ENCODE measurements at places on chromosomes 3 and 15. TPM values are rescaled to one million over a fixed set of nuclear protein-coding genes. Genes with fewer than 3 reads are reported as not detected.
A peak's percentile ranks its signal among the peaks of the same experiment; 100 is the strongest.

GABRB3 gene
- 3.2 TPM for total RNA-seq

CD80 gene
- total RNA-seq = 5.8 TPM

MYZAP gene
- total RNA-seq = 47.6 TPM

DNA sequence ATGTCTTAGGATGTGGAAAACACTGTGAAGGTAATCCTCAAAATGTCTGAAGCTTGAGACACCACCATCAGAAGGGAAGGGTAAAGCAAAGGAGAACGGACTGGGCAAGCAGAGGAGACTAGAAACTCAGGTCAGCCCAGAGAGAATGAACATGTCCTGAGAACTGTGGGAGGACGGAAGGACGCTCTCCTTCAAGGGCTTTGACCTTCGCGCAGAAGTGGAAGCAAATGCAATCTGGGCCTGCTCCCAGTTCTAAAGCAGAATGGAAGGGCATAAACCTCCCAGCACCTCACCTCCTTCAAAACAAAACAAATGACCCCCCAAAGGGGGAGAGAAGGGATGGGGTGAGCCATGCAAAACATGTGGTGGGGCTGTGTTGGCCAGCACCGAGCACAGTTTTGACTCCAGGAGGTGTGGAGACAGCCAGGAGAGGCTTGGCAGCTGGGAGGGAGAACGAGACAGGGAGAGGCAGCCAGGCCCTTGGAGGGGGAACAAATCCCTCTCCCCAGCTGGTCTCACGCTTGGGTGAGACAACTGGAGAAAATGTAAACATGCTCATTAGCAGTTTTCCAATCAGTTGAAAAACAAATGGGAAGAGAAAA, 222.4 kb upstream of the WNT5A start:
- no peak for DNase-seq
- no peak overlapping the region for H3K27ac ChIP-seq
- H3K4me1 ChIP-seq = no peaks in the 10 kb centered on the region
- H3K4me3 ChIP-seq = no peak overlapping the region
- no peaks in the 10 kb centered on the region for H3K36me3 ChIP-seq

GRCh38 chr3:186095561-186096081, 13.3 kb downstream of the ETV5 start:
- no peaks in the 10 kb centered on the region for H3K36me3 ChIP-seq
- no peaks in the 10 kb centered on the region for H3K27me3 ChIP-seq
- H3K27ac ChIP-seq = peak overlapping the region; percentile 58
- H3K4me3 ChIP-seq = no peak overlapping the region
- DNase-seq = no peak

- no peak overlapping the region for H3K4me3 ChIP-seq
- no peak overlapping the region for H3K27ac ChIP-seq
- DNase-seq = no peak
- H3K27me3 ChIP-seq = no peaks in the 10 kb centered on the region
Measured at GRCh38 chr3:152874896-152875749, 40.2 kb downstream of the P2RY1 start.

DNA sequence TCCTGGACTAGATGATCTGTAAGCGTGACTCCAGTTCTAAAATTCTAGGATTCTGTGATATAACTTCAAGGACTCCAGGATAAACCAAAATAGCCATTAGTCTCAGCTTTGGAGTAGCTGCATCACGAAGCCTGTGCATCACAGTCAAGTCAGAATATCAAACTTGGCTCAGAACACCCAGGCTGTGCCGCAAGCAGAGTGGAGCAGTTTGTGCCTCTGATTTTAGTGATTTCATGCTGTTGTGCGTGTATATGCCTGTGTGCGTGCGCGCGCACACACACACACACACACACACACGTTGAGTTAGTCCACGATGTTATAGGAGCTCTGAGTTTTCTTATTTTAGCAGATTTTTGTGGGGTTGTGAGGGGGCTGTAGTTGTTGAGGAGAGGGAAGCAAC, 356.6 kb upstream of the KCNH8 start:
- H3K36me3 ChIP-seq = no peaks in the 10 kb centered on the region
- no peak overlapping the region for H3K4me3 ChIP-seq
- no peaks in the 10 kb centered on the region for H3K4me1 ChIP-seq
- peak; percentile 20 for DNase-seq
- no peak overlapping the region for H3K27ac ChIP-seq
- H3K27me3 ChIP-seq = no peaks in the 10 kb centered on the region

- H3K27ac ChIP-seq = no peak overlapping the region
- H3K4me3 ChIP-seq = no peak overlapping the region
- no peaks in the 10 kb centered on the region for H3K36me3 ChIP-seq
- no peaks in the 10 kb centered on the region for H3K4me1 ChIP-seq
Measured at GRCh38 chr3:116947809-116948208, 238.2 kb downstream of the TUSC7 start.

- no peak overlapping the region for H3K27ac ChIP-seq
- DNase-seq = no peak
- H3K36me3 ChIP-seq = no peaks in the 10 kb centered on the region
- no peaks in the 10 kb centered on the region for H3K4me1 ChIP-seq
- H3K27me3 ChIP-seq = no peaks in the 10 kb centered on the region
Measured at GRCh38 chr3:15399970-15400369, 27.4 kb downstream of the METTL6 start.

DNA sequence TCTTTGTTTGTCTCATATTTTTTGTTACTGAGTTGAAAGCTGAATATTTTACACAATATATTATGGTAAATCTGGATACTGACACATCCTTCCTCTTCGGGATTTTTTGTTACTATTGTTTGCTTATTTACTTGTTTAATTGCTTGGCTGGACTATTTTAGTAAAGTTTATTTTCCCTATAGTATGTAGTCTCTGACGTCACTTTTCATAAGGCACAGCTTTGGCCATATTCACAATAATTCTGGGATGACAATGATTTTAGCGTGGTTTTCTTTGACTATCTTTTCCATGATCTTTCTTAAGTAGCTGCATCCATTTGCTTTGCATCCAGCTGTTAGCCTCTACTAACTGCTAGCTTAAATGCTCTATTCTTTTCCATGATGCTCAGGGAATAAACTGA, 552.4 kb downstream of the VGLL3 start:
- H3K27ac ChIP-seq = no peak overlapping the region
- no peaks in the 10 kb centered on the region for H3K36me3 ChIP-seq
- H3K4me3 ChIP-seq = no peak overlapping the region
- H3K4me1 ChIP-seq = no peaks in the 10 kb centered on the region

- no peak overlapping the region for H3K27ac ChIP-seq
- no peaks in the 10 kb centered on the region for H3K27me3 ChIP-seq
- no peak overlapping the region for H3K4me3 ChIP-seq
- H3K36me3 ChIP-seq = no peaks in the 10 kb centered on the region
- H3K4me1 ChIP-seq = no peaks in the 10 kb centered on the region
- DNase-seq = no peak
Measured at GRCh38 chr3:113773381-113773780, 26.5 kb downstream of the ATP6V1A start.

GRCh38 chr3:196323691-196324090, 5.7 kb upstream of the DYNLT2B start:
- H3K4me3 ChIP-seq = no peak overlapping the region
- no peaks in the 10 kb centered on the region for H3K4me1 ChIP-seq
- H3K36me3 ChIP-seq = no peaks in the 10 kb centered on the region

GRCh38 chr3:12318758-12319621, 30.1 kb downstream of the PPARG start:
- no peaks in the 10 kb centered on the region for H3K27me3 ChIP-seq
- no peaks in the 10 kb centered on the region for H3K4me1 ChIP-seq
- no peak overlapping the region for H3K4me3 ChIP-seq
- DNase-seq = no peak

DNA sequence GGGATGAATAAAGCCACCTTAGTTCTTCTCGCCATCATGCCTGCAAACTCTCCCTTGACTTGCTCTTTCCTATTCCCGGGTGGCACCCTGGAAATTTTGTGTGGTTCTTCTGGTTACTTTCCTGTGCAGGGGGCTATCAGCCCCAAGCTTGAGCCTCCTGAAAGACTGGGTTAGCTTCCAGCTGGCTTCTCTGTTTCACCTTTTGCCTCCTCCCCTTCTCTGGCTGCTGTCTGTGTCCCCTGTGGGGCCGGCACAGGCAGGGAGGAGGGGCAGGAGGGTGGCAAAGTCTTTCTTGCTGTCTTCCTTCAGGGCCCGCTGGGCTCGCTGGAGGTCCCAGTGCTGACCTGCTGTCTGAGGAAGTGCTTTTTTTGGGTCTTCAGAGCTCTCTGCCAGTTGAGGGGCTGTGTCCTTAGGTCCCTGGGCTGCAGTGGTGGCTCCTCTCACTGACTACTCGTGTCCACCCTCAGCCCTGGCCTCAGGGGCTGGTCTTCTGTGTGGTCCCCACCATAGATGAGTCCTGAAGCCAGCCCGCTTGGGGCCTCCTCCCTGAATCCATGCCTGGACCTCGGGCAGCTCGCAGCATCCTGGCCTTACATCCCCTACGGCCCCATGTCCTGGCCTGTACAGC, 196.5 kb downstream of the KLF13 start:
- no peak overlapping the region for H3K4me3 ChIP-seq
- H3K36me3 ChIP-seq = no peaks in the 10 kb centered on the region
- H3K27ac ChIP-seq = no peak overlapping the region
- no peaks in the 10 kb centered on the region for H3K4me1 ChIP-seq

DNA sequence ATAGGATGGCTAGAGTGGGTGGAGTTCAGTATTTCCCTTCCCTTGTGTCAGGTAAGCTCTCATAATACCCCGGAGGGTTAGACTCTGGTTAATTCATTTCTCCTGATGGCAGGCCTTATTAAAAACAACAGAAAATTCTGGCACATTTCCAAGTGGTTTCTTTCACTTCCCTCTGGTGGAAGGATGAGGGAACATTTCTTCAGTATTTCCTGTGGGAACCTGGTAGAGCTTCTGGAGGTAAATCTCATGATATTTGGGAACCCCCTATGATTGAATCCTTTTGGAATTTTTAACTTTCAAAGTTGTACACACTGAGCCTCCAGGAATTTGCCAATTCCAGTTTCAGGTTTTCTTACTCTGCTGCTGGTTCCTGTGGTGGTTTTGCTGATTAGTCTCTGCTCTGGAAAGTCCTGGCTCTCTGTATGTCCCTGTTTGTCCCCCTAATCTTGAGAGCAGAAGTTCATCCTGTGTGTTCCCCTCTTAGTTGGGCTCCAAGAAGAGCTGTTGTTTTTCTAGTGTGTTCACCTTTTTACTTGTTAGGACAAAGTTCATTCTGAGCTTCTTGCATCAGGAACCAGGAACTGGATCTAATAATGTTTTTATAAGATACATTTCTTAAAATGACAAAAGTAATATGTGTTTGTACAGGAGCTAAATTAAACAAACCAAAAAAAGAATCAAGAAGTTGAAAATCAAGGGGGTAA, 12.1 kb downstream of the CHRNA7 start:
- no peaks in the 10 kb centered on the region for H3K27me3 ChIP-seq
- H3K27ac ChIP-seq = no peak overlapping the region
- no peaks in the 10 kb centered on the region for H3K36me3 ChIP-seq
- H3K4me3 ChIP-seq = no peak overlapping the region

Measured in upper lobe of left lung (tissue), 6 donors.